Stimulated activated CD4-positive, alpha-beta T cell treated with anti-CD3 and anti-CD28 coated beads, TNF-alpha, amount 100 ng/mL, for 4 hours (primary cell): ENCODE measurements at places on chromosomes 11 and 22.

DNA sequence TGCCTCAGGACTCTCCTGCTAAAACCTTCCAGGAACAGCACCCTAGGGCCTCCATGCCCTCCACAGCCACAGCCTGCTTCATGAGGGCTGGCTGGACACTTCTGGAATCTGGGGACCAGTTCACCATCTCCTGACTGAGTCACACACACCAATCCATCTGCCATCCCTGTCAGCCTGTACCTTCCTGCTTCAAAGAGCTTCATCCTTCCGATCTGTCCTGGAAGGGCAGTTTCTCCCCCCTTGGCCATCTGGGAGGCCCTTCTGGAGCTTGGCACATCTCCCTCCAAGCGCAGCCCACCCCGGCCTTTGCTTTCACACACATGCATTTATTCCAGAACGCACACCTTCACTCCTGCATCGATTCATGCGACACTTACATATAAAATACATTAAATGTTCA, 13.0 kb downstream of the APBB1 start:
- DNase-seq: no peak

- no peak for DNase-seq
Observed at GRCh38 chr11:103709371-103709770, 327.1 kb upstream of the DDI1 start.

DNA sequence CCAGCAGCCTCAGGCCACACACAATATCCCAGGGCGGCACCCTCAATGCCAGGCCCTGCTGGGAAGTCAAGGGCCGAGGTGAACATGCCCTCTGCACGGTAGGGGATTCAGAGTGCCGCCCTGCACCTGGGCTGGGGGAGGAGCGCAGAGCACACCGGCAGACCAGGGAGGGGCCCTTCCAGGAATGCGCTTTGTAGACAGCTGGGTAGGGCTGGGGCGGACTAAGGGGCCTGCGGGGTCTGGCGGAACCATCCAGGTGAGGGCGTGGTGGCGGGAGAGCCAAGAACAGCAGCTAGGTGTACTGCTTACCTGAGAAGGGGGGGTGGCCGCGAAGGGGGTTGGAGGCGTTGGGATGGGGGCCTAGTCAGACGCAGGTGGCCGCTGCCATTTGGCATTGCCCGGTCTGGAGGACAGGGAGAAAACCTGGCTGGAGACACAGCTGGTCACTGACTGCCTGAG, 26.0 kb downstream of the DUSP8 start:
- DNase-seq: no peak

DNA sequence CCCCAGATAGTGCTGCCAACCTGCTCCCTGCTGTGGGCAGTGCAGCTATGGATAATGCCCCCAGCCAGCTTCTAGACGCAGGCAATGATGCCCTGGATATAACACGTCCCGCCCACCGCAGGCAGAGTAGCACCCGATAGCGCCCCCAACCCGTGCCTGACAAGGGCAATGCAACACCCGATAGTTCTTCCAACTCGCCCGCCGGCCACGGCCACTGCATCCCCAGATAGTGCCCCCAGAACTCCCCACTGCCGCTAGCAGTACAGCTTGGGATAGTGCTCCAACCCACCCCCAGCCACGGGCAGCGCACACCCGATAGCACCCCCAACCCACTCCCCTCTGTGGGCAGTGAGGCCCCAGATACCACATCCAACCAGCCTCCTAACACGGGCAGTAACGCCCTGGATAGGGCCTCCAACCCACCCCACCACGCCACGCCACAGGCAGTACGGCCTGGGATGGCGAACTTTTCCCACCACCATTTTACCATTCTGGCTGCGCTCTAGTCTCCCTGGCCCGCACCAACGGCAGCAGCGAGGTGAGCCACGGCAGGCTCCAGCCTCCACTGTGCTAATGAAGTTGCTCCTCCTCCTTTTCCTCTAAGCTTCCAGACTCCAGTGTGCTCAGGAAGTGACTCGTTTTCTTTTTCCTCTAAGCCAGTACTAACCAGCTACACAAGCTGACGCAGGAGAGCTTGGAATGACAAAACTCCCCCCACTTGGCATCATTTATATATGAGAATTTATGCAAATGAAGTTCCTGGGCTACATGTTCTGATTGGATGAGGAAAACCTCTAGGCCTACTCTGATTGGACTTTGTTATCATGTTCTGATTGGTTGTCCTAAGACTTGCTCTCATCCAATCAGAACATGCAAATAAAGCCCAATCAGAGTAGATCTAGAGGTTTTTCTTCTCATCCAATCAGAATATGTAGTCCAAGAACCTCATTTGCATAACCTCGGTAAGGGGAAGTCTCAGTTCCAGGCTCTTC, 3.0 kb upstream of the RFPL3 start:
- no peak for DNase-seq

GRCh38 chr11:125591649-125592304, 875 bp upstream of the STT3A start:
- peak; percentile 25 for DNase-seq

DNA sequence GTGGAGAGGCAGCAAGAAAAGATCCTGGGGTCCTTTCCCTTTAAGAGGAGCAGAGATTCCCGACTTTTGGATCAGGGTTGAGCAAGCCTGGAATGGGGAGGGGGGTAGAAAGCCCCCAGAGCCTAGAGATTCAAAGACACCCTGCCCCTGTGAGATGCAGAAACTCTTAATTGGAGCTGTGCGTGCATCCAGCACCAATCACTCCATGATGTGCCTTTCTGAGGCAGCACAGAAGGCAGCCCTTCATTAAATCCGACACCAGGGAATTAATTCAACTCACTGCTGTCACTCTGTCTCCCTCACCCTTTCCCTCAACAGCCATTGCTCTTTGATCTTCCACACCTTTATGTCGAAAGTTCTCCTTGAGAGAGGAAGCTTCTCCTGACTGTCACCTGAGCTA, 43.0 kb downstream of the DSCAML1 start:
- DNase-seq: no peak

- no peak for DNase-seq
Observed at GRCh38 chr11:93288767-93289166, 41.8 kb upstream of the DEUP1 start.

- no peak for DNase-seq
Observed at GRCh38 chr22:27987557-27987956, 68.5 kb upstream of the PITPNB start.

GRCh38 chr11:14342906-14343305, 16.1 kb downstream of the RRAS2 start:
- no peak for DNase-seq

- DNase-seq: no peak
Observed at GRCh38 chr11:122336706-122337105, 220.7 kb upstream of the BLID start.

DNA sequence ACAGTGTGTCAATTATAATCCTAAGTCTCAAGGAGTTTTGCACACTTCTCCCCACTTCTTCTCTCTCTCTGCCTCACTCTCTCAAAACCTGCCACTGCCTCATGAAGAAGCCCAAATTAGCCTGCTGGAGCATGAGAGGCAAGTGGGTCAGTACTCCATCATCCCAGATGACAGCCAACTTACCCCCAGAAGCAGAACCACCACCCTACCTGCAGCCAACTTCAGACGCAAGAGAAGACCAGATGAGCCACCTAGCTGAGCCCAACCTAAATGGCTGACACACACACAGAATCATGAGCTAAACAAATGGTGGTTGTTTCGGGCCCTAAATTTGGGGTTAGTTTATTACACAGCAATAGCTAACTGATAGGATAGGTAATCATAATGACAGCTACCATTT, 61.2 kb downstream of the CD82 start:
- no peak for DNase-seq

DNA sequence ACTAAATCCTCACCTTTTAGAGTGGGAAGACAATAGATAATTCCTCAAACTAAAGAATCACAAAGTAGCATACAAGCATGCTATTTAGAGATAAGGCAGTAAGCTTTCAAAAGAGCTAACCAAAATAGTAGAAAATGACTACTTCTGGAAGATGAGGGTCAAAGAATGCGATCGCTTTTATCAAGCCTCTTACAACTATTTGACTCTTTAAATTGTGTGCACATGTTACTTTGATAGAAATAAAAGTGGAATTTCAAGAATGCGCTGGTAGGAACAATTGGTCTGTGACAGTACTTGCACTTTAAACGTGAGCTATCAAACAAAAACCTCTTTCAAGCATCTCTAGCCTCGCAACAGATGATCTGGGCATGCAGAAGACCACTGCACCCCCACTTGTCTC, 97.3 kb downstream of the COMMD9 start:
- no peak for DNase-seq

- no peak for DNase-seq
Observed at GRCh38 chr11:17915500-17916143, 97.2 kb downstream of the SERGEF start.

DNA sequence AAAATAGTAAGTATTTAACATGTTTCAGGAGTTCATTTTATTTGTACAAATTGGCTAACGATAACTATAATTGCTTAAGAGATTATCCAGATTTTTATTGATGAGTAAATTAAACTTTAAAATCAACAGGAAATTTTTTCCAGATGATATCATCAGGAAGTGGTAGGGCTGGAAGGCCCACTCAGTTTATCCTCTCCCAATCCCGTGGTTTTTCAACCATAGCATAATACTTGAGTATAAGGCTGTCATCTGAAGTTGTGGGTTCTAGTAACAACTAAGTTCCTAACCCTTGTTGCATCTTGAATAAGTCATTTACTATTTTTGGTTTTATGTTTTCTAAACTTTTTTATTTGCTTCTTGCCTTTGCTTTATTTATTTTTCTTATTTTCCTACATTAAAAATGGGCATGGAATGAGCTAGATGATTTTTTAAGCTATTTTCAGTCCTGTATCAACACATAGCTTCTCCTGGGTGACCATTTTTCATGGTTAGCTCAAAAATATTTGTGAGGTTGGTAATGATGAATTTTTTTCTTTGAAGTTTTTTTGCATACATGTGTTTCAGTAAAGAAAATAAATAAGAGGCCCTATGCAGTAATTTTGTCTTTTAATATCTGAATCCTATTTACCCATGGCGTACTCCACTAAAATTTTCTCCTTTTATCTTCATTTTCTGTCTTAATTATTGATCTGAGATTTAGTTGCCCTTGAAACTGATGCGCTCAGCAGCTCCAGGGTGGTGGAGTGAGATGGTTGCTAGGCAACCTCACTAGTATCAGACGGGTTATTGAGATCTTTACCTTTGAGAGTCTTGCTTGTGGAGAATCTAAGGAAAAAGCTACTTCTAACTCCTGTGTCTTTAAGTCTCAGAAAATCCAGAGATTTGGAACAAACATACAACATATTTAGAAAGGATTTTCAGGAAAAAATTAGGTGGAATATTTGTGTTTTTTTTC, 452.0 kb upstream of the CCDC179 start:
- DNase-seq: no peak

DNA sequence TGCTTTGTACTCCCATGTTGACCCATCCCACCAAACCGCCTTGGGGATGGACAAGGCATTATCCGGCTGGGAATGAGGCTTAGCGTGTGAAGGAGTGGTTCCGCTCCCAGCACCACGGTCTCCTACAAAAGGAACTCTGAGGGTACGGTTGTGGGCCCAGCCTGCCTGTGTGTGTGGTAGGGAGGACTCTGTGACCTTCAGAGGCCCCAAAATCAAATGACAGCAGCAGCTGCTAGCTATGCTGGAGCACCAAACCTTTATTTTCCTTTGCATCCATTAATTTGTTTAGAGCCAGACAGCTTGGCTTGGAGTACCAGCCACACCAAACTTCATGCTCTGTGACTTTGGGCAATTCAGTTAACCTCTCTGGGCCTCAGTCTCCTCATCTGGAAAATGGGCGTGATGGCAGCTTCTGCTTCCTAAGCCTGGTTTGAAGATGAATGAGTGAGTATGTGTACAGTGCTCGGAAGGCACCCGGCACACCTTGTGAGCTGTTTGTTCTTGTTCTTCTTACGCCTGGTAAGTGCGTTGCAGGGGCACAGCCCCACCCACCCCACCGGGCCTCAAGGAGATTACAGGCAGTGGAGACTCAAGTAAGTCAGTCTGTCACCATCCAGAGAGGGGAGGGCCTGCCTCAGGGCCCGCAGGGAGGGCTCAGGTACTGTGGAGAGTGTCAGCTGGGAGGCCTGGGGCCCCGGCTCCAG, 25.3 kb downstream of the MB start:
- no peak for DNase-seq

DNA sequence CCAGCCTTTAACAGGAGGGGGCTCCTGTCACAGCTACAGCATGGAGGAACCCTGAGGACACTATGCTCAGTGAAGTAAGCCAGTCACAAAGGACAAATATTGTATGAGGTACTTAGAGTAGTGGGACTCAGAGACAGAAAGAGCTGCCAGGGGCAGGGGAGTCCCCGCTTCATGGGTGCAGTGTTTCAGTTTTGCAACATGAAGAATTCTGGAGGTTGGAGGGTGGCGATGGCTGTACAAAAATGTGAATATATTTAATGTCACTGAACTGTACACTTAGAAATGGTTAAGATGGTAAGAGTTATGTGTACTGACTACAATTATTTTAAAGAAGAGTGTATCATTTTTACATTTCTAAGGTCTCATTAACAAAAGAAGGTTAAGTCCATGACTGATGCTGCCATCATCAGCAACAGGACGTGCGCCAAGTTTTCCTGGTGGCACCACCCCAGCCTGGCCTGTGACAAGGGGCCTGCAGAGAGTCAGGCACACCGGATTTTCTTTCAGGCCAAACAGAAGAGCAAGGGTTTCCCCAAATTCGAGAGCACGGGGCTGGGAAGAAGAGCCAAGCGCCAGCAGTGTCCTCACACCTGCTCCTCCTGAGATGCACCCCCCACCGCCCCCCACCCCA, 22.1 kb downstream of the YPEL1 start:
- DNase-seq: no peak

GRCh38 chr11:92180226-92180625, 44.4 kb upstream of the FAT3 start:
- DNase-seq: no peak

DNA sequence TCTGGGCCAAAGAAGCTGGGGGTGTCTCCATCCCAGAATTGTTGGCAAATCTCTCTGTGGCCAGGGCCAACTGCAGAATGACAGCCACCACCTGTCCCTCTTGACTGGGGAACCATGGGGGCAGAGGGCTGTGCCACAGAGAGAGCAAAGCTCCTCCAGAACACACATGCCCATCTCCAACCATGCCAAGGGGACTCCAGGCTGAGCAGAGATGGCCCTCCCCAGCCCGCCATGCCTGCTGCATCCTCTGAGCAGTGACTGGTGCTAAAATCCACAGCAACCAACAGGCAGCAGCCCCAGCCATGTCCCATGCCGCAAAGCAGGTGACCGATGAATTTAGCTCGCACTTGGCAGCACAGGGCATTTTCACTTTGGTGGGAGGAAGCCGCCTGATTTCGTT, 45.0 kb downstream of the LARGE1 start:
- DNase-seq: no peak

GRCh38 chr11:95344932-95345642, 114.1 kb upstream of the SESN3 start:
- DNase-seq: no peak

GRCh38 chr11:102453302-102453695, 734 bp upstream of the TMEM123 start:
- DNase-seq: peak; percentile 43

- no peak for DNase-seq
Observed at GRCh38 chr11:94968334-94968958, 4.9 kb downstream of the CWC15 start.

DNA sequence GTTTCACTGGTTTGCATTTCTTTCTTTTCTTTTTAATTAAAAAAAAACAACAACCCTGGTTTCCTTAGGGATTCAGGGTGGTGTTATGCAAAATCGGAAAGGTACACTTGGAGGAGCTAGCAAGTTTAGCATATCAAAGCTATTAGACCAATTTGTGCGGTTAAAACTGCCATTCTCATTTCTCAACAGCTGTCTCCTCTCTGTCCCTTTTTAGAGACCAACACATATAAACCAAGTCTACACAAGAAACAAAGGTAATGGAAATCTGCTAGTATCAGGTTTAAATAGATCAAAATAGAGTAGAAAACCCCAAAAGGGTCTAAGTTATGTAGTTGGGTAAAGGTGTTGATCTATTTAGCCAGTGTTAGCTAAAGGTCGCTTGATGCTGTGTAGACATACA, 1.7 kb upstream of the SESN3 start:
- DNase-seq: no peak
